Gastrocnemius medialis (tissue), 4 donors: ENCODE measurements at places on chromosomes 3 and 15. TPM values are rescaled to one million over a fixed set of nuclear protein-coding genes. Genes with fewer than 3 reads are reported as not detected.

Gene CHRNB4
- not detected for total RNA-seq

Gene GRAMD1C
- total RNA-seq: not detected

Gene C3orf20
- total RNA-seq: not detected

Gene FOXP1
- total RNA-seq: 46.6 TPM

Gene DCLK3
- total RNA-seq: 0.55 TPM

Gene SEMA3G
- 14.2 TPM for total RNA-seq

Gene FAM81A
- 0.10 TPM for total RNA-seq

DNA sequence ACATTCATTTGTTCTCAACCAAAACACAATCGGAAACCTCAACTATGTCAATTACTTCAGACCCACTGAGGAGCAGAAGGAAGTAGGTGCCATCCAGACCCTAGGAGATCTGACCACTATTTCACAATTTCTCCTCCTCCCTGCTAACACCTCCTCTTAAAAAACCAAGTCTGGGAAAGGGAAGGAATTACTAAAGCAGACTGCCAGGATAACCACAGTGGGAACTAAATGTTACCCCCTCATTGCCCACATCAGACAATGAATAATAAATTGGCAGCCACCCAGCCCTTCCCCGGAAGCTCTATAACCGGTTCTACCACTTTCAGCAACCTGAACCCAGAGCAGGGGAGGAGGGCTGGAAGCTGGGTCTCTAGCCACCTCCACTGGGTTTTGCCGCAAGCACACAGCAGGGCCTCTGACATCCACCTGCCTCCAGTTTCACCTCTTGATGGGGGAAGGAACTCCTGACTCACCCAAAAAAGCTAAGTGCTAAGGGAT lies 17.6 kb downstream of the C15orf62 start:
- H3K4me3 ChIP-seq: no peak overlapping the region
- peaks cover 18% of the 10 kb centered on the region for H3K4me1 ChIP-seq
- H3K36me3 ChIP-seq: no peaks in the 10 kb centered on the region
- H3K27me3 ChIP-seq: no peaks in the 10 kb centered on the region
- DNase-seq: no peak

DNA sequence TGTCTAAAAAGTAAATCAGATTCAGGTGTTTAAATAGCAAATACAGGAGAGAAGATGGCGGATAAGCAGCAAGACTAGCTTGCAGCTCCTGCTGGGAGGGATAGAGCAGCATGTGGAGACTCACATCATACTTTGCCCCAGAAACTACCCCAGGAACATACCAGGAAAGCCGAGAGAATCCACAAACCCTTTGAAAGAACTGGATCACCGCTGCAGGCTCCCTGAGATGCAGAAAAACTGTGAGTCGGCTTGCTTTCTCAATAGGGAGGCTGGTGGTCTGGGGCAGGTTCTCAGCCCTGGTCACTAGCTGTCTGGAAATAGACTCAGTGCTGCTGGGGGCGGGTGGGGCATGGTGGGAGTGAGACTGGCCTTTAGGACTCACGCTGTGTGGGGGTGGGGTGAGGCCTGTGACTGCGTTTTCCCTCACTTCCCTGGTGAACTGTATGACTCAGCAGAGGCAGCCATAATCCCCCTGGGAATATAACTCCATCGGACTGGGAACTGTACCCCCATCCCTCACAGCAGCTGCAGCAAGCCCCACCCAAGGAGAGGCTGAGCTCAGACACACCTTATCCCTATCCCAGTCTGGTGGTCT lies 142.8 kb downstream of the CNTN6 start:
- no peaks in the 10 kb centered on the region for H3K36me3 ChIP-seq
- no peak for DNase-seq
- no peak overlapping the region for H3K27ac ChIP-seq
- H3K27me3 ChIP-seq: no peaks in the 10 kb centered on the region

- H3K4me3 ChIP-seq: no peak overlapping the region
- no peaks in the 10 kb centered on the region for H3K4me1 ChIP-seq
- no peak overlapping the region for H3K27ac ChIP-seq
- no peaks in the 10 kb centered on the region for H3K36me3 ChIP-seq
Measured at GRCh38 chr3:116994351-116994879, 284.8 kb downstream of the TUSC7 start.

DNA sequence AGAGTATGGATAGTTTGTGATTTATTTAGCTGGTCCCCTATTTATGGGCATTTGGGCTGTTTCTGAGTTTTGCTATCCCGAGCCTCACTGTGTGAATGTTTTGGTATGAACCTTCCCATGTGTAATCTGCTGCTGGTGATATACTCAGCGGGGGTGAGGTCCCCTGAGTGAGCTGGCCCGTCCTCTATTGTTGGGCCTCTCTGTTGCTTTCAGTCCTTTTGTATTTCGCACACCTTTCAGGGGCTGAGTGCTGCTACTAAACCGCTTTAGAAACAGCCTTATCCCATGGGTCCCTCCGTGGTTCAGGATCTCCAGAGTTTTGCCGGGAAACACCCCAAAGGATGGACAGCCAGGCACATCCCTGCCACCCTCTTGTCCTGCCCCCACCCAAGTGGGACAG lies 94.5 kb downstream of the WNT7A start:
- peaks cover 10% of the 10 kb centered on the region for H3K4me1 ChIP-seq
- peaks cover 8% of the 10 kb centered on the region for H3K27me3 ChIP-seq
- no peak overlapping the region for H3K4me3 ChIP-seq
- H3K36me3 ChIP-seq: no peaks in the 10 kb centered on the region

GRCh38 chr3:159609625-159610024 lies 379.0 kb upstream of the IL12A start:
- DNase-seq: no peak
- H3K36me3 ChIP-seq: no peaks in the 10 kb centered on the region
- H3K27me3 ChIP-seq: no peaks in the 10 kb centered on the region
- no peak overlapping the region for H3K4me3 ChIP-seq

GRCh38 chr3:186901135-186901734 lies 29.1 kb upstream of the ST6GAL1 start:
- H3K4me3 ChIP-seq: no peak overlapping the region
- H3K36me3 ChIP-seq: no peaks in the 10 kb centered on the region
- peak overlapping the region; percentile 22 for H3K27ac ChIP-seq
- no peaks in the 10 kb centered on the region for H3K4me1 ChIP-seq
- H3K27me3 ChIP-seq: no peaks in the 10 kb centered on the region

- no peaks in the 10 kb centered on the region for H3K4me1 ChIP-seq
- no peak overlapping the region for H3K4me3 ChIP-seq
- H3K27me3 ChIP-seq: no peaks in the 10 kb centered on the region
Measured at GRCh38 chr3:133476971-133477375, 77.1 kb downstream of the BFSP2 start.

GRCh38 chr15:63402498-63403253 lies 21.0 kb upstream of the CA12 start:
- H3K27ac ChIP-seq: no peak overlapping the region
- no peaks in the 10 kb centered on the region for H3K4me1 ChIP-seq
- H3K4me3 ChIP-seq: no peak overlapping the region
- DNase-seq: no peak

GRCh38 chr15:71357967-71358366 lies 242.7 kb downstream of the THSD4 start:
- H3K36me3 ChIP-seq: no peaks in the 10 kb centered on the region
- H3K4me3 ChIP-seq: no peak overlapping the region
- H3K27ac ChIP-seq: no peak overlapping the region
- H3K27me3 ChIP-seq: no peaks in the 10 kb centered on the region
- peaks cover 10% of the 10 kb centered on the region for H3K4me1 ChIP-seq
- no peak for DNase-seq

DNA sequence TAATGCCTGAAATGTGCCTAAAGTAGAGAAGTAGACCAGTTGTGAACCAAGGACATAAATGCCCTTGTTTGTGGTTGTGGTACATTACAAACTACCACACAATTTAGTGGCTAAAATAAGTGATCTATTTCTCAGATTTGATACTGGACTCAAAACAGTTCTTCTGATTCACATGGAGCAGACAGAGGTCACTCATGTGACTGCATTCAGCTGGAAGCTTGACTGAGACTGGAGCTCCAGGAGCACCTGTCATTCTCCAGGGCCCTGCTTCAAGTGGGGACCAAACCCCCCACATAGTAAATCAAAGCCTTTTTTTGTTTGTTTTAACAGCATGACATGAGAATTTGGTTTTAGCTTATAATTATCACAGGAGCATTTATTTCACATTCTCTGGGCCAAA lies 301.2 kb downstream of the OXSM start:
- DNase-seq: no peak
- H3K4me1 ChIP-seq: peaks cover 9% of the 10 kb centered on the region
- no peaks in the 10 kb centered on the region for H3K27me3 ChIP-seq
- no peak overlapping the region for H3K4me3 ChIP-seq
- H3K36me3 ChIP-seq: no peaks in the 10 kb centered on the region
- peak overlapping the region; percentile 0 for H3K27ac ChIP-seq

- peaks cover 14% of the 10 kb centered on the region for H3K4me1 ChIP-seq
- no peak overlapping the region for H3K4me3 ChIP-seq
- H3K36me3 ChIP-seq: no peaks in the 10 kb centered on the region
Measured at GRCh38 chr3:11195201-11195600, 40.9 kb downstream of the HRH1 start.

DNA sequence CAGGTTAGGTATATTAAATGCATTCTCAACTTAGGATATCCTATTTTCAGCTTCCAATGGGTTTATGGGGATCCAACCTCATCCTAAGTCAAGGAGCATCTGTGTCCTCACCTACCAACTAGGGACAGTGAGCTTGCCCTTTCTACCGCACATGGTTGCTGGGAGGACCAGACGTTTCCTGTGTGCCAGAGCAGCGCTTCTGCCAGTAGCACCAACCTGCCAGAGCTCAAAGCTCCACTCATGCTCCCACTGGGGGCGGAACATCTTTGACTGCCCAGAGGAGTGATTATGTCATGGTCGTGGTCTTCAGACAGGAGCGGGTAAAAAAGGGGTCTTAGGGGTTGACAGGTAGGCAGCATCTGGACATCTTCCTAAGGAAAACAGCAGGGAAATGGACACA lies 24.7 kb downstream of the XPC start:
- H3K4me1 ChIP-seq: peaks cover 10% of the 10 kb centered on the region
- no peaks in the 10 kb centered on the region for H3K27me3 ChIP-seq
- H3K27ac ChIP-seq: no peak overlapping the region
- no peak for DNase-seq

GRCh38 chr3:162250782-162251181 lies 754.2 kb downstream of the OTOL1 start:
- no peaks in the 10 kb centered on the region for H3K4me1 ChIP-seq
- no peak for DNase-seq
- no peaks in the 10 kb centered on the region for H3K27me3 ChIP-seq
- H3K4me3 ChIP-seq: no peak overlapping the region

DNA sequence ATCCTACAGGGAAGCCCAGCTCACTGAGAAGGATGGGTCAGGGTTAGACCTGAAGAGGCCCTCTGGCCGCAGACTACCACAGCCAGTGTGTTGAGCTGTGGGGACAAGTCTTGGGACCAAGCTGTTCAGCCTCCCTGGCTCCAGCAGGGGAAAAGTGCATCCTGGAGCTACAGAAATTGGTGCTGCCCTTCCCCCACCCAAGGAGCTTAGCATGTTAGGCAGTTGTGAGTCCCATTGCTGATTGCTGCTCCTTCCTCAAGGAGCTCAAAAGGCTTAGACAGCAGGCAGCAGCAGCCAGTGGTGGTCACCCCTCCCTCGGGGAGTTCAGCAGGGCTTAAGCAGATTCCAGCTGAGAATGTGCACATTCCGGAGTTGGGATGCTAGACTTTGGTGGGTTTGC lies 165.6 kb downstream of the ATP8B4 start:
- no peak overlapping the region for H3K27ac ChIP-seq
- DNase-seq: no peak
- H3K4me1 ChIP-seq: no peaks in the 10 kb centered on the region
- no peak overlapping the region for H3K4me3 ChIP-seq
- no peaks in the 10 kb centered on the region for H3K36me3 ChIP-seq

- H3K27me3 ChIP-seq: peaks cover 14% of the 10 kb centered on the region
- no peak for DNase-seq
- peaks cover 23% of the 10 kb centered on the region for H3K4me1 ChIP-seq
- H3K4me3 ChIP-seq: peak overlapping the region; percentile 64
- no peak overlapping the region for H3K27ac ChIP-seq
Measured at GRCh38 chr3:169813757-169814517, 1.2 kb upstream of the LRRC34 start.

DNA sequence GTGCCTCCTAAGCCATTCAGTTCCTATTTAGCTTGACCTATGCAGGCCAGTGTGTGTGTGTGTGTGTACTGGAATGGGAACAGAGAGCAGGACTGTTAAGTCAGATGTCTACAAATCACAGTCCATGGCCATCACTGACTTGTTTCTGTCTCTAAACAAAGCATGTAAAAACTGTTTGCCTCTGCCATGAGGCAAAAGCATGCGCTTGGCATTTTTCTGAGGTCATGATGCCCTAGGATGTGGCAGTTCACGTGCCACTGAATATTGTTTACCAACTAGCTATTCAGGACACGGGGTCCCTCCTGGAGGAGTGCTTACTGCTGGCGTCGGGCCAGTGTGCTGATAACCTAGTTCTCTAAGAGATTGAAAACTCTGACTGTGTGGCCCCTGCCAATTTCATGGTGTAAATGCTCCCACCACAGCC lies 8.2 kb upstream of the ATP13A3 start:
- no peaks in the 10 kb centered on the region for H3K27me3 ChIP-seq
- H3K27ac ChIP-seq: no peak overlapping the region
- H3K36me3 ChIP-seq: no peaks in the 10 kb centered on the region

- no peaks in the 10 kb centered on the region for H3K36me3 ChIP-seq
- no peak overlapping the region for H3K27ac ChIP-seq
- H3K4me3 ChIP-seq: no peak overlapping the region
- DNase-seq: no peak
Measured at GRCh38 chr3:83002869-83003445, 1241.5 kb upstream of the GBE1 start.

DNA sequence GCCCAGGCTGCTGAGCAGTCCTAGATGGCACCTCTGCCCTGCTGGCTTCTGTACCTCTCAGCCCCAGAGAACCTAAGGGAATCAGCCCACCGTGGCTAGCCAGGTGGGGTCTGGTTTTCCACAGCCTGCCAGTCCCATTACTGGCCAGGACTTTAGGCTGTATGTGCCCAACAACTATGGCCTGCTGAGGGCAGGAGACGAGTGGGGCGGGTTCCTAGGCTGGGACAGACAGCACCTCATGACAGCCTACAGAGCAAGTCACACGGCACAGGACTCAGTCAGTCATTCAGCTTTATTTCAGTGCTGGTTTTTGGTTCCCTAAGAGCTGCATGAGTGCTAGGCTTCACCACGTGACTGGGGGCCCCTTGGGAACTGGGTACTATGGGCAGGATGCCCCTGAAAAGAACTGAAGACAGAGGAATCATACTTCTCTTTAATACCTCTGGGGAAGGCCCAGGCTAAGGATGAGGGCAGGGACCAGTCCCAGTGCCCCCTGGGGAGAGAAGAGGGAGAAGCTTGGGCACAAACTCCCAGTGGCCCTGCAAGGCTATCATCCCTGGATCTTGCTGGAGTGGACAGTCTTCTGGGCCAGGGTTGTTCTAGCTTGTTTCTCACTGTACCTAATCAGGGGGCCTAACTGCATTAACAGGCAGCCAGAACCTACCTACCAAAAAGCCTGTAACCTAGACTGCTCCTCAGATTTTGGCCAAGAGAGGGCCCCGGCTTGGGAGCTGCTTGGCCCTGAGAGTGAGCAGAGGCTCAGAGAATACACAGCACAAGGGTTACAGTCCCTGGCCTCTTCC lies 14.8 kb downstream of the CLK3 start:
- H3K36me3 ChIP-seq: no peaks in the 10 kb centered on the region
- no peak overlapping the region for H3K4me3 ChIP-seq
- H3K4me1 ChIP-seq: no peaks in the 10 kb centered on the region
- no peak for DNase-seq
- H3K27me3 ChIP-seq: no peaks in the 10 kb centered on the region

- no peaks in the 10 kb centered on the region for H3K27me3 ChIP-seq
- no peaks in the 10 kb centered on the region for H3K4me1 ChIP-seq
- H3K4me3 ChIP-seq: no peak overlapping the region
- DNase-seq: no peak
- H3K36me3 ChIP-seq: no peaks in the 10 kb centered on the region
- H3K27ac ChIP-seq: no peak overlapping the region
Measured at GRCh38 chr3:181183764-181184163, 194.2 kb upstream of the DNAJC19 start.
